ENCODE measurements at places on chromosomes 1 and 21.
A peak's percentile ranks its signal among the peaks of the same experiment; 100 is the strongest.

- no peak for DNase-seq
Observed at GRCh38 chr1:98651116-98651632, 10.3 kb upstream of the SNX7 start.

- peak; percentile 60 for DNase-seq
Observed at GRCh38 chr1:9724706-9725476, 73.4 kb downstream of the PIK3CD start.

GRCh38 chr1:26560403-26560780 is 30.8 kb downstream of the RPS6KA1 start:
- no peak for DNase-seq

- no peak for DNase-seq
Observed at GRCh38 chr1:41484402-41485241, at the start of gene EDN2. TSS of gene EDN2 (minus strand) at chr1:41484683. CDS start at chr1:41484601, 82 bp downstream.

- no peak for DNase-seq
Observed at GRCh38 chr1:79310609-79311008, 304.1 kb upstream of the ADGRL4 start.

DNA sequence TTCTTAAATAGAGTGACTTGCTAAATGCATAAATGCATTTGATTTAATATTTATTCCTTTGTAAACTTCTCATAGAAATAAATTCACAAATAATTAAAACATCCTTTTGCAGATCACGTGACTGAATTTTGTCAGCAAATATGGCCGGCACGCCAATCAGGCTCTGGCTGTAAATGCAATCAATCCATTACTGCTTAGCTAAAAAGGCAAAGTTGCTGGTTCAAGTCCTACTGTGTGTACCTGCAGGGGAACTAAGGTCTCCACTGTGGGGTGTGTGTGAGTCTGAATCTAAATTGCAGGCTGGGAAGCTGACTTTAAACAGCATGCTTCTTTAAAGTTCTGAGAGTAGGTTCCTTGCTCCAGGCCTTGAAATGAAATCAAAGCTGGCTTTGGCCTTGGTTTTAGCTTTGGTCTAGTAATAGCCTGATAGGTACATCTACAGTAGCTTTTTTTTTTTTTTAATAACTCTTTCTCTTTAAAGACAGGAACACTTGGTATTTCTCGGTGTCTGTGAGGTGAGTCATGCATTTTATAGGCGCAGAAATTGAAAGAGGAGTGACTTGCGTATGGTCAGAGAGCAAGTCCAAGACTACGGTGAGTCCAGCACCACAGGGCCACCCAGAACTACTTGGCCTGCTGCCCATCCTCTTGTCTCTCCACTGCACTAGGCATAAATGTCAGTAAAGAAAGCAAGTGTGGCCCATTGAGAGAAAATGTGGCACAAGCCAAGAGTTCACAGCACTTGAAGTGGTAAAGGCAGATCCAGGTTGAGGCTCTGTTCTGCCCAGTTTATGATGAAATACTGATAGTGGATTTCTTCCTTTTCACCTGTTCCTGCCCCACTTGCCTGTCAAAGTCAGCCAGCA is 36.2 kb upstream of the LYST start:
- DNase-seq, result no peak

GRCh38 chr21:38784458-38785266 is 21.1 kb upstream of the ETS2 start:
- no peak for DNase-seq

DNA sequence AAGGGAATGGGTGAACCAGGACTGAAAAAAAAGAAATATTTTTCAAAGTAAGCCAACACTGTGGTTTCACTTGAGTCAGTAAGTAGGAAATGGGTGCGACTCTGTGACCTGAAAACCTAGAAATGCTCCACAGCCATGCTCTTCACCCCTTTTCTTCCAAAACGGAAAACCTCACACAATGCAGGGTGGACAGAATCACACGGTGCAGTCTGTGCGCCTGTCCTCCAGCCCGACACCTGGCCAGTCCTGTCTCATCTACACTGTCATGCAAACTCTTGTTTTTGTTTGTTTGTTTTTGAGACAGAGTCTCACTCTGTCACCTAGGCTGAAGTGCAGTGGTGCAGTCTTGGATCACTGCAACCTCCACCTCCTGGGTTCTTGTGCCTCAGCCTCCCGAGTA is 53.3 kb downstream of the B3GALT5 start:
- DNase-seq, result no peak

GRCh38 chr1:162535501-162535900 is 26.0 kb upstream of the UAP1 start:
- no peak for DNase-seq

DNA sequence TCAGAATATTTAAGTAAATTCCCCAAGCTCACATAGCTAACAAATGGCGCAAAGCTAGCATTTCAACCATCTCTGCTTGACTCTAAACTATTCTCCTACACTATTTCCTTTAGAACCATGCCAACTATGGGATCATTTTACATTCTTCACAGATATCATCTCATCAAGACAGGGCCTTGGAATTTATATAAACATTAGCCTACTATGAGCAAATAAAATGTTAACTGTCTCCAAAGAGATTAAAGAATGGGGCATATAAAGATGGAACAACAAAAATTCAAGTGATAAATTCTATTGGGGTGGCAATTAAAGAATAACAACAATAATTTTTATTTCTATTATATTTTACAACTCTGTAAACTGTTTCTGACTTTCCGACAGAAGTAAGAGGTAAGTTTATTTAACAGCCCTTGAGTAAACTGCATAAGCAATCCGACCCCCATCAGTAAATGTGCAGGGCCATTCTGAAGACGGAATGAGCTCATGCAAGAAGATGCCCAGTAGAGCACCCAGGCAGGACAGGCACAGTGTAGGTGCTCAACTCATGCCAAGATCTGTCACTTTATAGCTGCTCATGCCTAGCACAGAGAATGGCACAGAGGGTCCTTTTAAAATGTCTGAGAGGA is 261.9 kb downstream of the VAV3 start:
- no peak for DNase-seq

GRCh38 chr21:17671733-17672132 is 59.0 kb upstream of the BTG3 start:
- no peak for DNase-seq

DNA sequence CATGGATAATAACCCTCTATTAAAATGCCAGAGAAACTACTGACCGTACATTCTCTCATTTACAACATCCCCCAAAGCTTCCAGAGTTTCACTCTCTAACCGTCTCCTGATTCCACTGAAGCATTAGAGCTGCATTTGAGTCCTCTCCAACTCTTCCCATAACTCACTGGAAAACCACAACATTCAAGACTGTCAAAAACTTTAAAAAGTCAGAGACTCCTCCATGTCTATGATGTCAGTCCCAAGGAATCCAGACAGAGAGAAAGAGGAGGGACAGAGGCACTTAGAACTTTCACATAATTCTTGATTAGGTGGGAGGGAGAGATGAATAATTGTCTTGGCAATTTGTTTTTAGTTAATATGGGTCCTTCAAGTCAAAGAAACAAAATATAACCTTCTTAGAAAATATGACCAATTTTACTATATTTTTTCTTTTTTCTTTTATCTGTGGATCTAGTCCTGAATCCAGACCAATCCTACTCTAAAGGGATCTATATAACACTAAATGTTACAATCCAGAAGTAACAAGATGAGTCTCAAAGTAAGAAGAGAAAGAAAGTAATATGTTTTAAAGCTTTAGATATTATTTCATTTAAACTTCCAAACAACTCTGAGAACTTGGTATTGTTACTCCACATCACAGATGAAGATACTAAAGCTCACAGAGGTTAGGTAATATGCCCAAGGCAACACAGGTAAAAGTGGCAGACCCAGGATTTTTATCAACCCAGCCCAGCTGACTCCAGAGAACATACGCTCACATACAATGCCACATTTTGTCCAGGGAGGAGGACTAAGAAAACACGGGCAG is 23.8 kb downstream of the OTUD7B start:
- no peak for DNase-seq

DNA sequence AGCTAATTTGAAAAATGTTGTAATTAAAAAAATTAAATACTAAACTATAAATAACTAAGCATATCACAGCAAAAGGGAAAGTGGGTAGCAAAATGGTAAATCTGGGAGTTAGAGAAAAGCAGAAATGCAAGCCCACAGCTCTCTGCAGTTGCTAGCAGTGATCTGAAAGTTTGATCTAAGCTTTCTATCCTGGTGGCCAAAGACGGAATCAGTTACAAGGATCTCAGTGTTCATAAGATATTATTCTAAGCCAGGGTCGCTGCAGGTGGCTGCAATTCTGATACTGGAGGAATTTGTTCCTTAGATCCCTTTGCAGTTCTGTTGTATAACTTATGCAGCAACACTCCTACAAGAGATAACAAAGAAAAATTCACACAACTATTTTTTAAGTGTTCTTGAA is 363.7 kb downstream of the SETD4 start:
- DNase-seq, result no peak

GRCh38 chr1:197738927-197739326 is 36.4 kb downstream of the DENND1B start:
- DNase-seq, result no peak

DNA sequence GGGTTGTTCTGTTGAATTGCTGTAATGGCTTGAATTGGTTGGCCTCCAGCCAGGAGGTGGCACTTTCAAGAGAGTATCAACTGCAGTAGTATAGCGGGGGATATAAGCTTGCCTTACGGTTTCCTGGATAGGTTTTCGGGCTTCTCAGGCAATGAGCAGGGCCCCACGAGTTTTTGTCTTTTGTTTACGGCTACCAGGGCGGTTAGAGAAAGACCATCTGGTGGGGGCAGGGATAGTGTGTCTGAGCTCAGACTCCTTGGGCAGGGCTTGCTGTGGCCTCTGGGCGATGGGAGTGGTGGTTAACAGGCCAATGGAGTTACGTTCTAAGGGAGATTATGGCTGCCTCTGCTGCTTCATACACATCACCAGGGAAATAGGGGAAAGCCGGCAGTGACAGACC is 62.8 kb downstream of the DTL start:
- DNase-seq, result no peak

DNA sequence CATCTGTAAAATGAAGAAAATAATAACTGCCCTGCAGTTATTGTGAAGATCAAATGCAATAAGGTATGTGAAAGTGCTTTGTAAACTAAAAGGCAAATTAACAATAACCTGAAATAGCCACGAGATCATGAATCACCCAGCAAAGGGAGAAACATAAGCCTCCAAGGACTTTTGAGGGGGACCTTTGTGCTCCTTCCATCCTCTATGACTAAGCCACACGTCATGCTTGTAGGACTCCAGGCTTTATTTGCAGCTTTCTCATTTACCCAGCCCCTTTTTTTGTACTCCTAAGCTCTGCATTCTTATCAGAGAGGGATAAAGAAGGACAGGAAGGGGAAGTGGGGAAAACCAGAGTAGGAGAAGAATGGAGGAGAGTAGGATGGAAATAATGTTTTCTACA is 115.1 kb downstream of the PROX1 start:
- no peak for DNase-seq

- no peak for DNase-seq
Observed at GRCh38 chr21:15289896-15290841, 225.4 kb upstream of the NRIP1 start.

DNA sequence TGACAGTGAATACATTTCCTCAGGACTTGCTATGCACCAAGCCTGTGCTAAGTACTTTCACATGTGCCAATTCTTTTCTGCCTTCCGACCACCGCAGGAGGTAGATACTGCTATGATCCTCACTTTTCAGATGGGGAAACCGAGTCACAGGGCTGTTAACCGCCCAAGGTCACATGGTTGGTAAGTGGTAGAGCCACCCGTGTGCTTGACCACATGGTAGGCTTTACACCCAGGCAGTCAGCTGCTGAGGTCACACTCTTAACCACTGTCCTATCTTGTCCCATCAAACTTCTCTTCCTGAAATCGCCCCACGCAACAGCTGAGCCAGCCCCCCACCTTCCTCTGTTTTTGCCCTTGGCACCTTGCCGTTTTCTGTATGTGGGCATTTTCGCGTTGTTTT is 31.0 kb upstream of the SDHB start:
- no peak for DNase-seq

GRCh38 chr1:203519053-203519840 is 25.3 kb downstream of the OPTC start:
- no peak for DNase-seq

DNA sequence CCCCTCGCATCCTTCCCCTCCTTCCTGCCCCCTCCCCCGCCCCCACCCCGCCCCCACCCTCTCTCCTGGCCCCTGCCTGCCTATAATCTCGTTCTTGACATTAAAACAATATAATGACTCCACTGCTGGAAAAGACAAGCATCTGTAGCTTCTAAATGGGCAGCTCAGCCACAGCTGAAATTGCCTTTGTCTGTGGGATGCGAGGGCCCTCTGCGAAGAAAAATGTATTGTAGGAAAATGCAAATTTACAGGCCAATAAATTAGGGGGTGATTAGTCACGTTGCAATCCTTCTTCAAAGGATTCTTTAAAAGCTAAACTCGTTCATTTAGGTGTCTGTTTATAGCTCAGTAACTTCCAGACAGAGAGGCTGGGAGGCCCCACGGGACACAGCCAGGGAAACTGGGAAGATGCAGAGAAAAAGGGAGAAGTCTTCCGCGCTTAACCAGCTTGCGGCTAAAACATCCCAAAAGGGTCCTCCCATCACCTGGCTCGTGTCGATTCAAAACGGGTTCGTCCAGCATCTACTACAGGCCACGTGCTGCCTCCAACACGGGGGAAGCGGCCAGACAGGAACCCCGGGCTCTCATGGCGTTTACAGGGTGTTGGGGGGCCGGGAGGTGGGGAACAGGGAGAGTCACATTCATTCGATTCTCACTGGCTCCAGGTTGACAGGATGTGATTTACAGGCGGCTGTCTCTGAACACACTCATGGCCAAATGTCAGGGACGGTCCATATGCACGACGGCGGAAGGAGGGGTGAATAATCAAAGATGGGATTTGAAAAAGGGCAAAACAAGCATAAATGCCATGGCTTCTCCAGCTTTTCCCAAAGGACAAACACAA is 100.5 kb upstream of the ZBTB40 start:
- DNase-seq, result no peak

DNA sequence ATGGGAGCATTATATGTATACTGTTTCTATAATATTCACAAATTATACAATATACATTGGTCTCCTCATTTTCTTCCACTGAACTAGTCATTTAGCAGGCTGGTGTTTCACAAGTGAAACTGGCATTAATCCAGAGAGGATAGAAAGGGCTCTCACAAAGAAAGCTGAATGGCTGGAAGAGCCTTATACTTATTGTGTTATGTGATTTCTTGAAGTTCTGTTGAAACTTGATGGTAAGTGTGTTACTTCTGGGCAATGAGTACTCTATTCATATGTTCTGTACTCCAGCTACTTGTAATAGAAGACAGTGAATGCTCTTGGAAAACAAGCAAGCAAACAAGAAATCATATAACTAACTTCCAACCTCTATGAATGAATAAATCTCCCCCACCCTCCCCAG is 14.9 kb downstream of the STX12 start:
- no peak for DNase-seq

Data from naive B cell (primary cell).